ENCODE measurements at places on chromosomes 7 and 10. TPM values are rescaled to one million over a fixed set of nuclear protein-coding genes. Genes with fewer than 3 reads are reported as not detected.

The SLC39A12 gene
- 0.08 TPM for total RNA-seq

The RBP4 gene
- 6,485 TPM for total RNA-seq

The CYP2C8 gene
- total RNA-seq = 1,524 TPM

The CYP3A7 gene
- total RNA-seq = 17.5 TPM

- DNase-seq = no peak
Measured at GRCh38 chr10:17878896-17879295, 69.7 kb downstream of the MRC1 start.

DNA sequence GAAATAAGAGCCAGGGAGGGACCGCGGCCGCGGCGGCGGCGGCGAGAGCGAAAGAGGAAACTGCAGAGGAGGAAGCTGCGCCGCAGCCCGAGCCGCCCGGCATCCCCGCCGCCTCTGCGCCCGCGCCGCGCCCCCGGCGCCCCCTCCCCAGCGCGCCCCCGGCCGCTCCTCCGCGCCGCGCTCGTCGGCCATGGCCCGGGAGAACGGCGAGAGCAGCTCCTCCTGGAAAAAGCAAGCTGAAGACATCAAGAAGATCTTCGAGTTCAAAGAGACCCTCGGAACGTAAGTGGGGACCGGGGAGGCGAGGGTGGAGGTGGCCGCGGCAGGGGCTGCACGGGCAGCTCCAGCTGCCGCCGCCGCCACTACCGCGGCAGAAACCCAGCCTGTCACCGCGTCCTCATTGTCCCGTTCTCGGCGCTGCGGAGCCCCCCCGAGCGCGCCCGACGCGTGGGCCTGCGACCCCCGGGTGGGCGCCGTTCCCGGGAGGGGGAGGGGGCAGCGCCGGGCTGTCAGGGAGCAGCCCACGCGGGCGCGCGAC is 351 bp downstream of the CAMK1D start:
- no peak for DNase-seq

- no peak for DNase-seq
Measured at GRCh38 chr7:131773413-131773812, 217.0 kb upstream of the PODXL start.
